ENCODE measurements at places on chromosomes 11 and 22.

- no peak for DNase-seq
These were observed 22.0 kb upstream of the P2RY6 start for GRCh38 chr11:73249853-73250783.

DNA sequence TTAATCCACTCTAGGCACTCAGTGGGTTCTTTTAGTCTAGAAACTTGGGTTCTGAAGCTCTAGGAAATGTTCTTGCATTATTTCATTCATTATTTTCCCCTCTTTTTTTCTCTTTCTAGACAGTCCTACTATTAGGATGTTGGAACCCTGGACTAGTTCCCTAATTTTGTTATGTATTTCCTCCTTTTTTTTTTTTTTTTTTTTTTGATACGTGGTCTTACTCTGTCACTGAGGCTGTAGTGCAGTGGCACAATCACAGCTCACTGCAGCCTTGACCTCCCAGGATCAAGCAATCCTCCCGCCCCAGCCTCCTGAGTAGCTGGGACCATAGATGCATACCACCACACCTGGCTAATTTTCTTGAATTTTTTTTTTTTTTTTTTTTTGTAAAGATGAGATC is 9.4 kb downstream of the UPB1 start:
- DNase-seq = no peak

DNA sequence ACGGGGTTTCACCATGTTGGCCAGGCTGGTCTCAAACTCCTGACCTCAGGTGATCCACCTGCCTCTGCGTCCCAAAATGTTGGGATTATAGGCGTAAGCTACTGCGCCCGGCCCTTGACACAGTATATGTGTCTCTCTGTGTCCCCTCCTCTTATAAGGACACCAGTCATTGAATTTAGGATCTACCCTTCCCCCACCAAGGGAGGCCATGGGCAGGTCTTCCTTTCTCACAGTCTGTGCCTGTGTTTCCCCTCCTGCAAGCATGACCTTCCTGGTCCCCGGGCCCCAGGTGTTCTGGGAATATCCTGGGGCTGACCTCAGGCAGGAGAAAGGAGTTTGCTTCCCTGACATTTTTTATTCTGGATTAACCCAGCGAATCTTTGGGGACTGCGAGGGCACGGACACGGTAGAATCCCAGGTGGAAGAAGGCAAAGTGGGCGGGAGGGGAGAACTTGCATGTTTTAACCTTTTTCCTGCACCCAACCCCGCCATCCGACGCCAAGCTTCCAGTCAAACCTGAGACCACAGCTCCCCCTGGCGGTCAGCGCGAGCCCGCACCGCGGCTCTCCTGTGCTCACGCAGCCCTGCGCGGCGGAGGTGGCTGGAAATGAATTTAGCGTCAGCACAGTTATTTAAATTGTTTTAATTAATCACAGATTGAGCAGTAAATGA is 42.1 kb upstream of the ISX start:
- DNase-seq = peak; percentile 75

DNA sequence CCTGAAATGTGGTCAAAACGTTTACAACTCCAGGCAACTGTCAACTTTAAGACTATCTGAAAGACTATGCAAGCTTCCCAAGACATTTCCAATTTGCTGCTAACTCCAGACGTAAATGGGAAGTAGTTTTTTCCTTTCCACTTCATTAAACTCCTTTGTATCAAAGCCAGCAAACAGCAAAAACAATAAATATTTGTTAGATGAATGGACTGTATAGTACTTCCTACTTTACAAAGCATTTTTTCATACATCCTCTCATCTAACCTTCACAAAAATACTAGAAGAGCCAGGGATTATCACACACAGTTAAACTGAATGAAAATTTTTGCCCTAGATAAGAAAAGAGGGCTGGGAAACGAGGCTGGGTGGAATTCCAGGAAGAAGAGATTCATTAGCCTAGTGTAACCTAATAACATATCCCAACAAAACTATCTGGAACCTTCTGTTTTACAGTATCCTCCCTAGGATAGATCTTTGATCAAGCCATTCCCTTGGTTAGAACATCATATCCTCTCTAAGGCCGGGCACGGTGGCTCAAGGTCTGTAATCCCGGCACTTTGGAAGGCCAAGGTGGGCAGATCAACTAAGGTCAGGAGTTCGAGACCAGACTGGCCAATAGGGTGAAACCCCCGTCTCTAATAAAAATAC is 10.4 kb downstream of the NUP98 start:
- DNase-seq = no peak

GRCh38 chr11:48210052-48210451 is 6.6 kb upstream of the OR4B1 start:
- no peak for DNase-seq

DNA sequence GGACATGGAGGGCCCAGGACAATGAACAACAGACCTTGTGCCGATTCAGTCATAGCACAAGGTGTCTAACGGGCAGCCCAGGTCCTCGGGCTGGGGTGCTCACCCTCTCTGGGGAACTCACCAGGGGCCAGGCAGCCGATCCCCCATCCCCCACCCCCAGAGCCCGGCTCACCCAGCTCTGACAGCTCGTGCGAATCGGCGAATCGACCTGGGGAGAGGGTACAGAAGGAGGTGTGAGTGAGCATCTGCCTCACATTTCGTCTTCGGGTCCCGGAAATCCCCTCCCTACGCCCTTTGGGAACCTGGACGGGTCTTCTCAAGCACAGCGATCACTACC is 423 bp downstream of the PEX16 start:
- DNase-seq = no peak

GRCh38 chr11:120882175-120882574 is 141.7 kb upstream of the TBCEL start:
- DNase-seq = no peak

GRCh38 chr11:46455834-46456233 is 64.3 kb upstream of the CHRM4 start:
- DNase-seq = no peak

DNA sequence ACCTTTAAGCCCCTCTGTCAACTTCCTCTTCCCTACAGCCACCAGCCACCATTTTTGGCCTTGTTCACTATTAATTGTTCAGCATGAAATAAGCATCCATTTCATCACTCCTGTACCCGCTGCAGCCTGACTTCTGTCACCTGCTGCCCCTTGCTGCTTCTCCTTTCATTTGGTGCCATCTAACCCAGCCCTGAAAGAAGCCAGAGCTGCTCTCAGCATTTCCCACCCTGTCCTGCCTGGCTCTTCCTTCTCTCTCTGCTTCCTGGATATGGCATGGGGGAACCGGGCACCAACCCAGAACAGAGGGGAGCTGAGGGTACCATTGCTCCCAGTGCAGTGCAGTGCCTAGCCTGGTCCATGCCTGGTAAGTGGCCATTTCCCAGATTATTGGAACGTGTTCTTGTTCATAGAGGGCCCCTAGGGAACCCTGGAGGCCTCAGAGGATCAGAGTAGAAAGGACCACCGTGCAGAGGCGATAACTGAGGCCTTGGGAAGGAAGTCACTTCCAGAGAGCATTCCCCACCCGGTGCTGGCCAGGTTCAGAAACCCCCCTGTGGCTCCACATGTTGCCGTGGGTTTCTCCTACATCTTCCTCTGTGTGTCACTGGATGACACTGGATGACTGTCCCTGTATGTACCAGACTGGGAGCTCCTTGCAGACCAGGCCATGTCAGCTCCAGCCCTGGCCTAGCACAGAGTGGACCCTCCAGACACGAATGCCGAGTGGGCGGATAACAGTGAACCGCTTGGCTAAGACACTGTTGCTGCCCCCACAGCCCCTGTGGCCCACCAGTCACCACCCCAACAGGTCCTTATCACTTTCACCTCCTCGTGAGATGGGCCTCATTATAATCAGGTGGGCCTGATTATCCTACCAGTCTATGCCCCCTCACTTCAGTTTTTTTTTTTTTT is 4.7 kb downstream of the YDJC start:
- DNase-seq = no peak

GRCh38 chr22:24428751-24429410 is 1.5 kb downstream of the ADORA2A start:
- DNase-seq = no peak

DNA sequence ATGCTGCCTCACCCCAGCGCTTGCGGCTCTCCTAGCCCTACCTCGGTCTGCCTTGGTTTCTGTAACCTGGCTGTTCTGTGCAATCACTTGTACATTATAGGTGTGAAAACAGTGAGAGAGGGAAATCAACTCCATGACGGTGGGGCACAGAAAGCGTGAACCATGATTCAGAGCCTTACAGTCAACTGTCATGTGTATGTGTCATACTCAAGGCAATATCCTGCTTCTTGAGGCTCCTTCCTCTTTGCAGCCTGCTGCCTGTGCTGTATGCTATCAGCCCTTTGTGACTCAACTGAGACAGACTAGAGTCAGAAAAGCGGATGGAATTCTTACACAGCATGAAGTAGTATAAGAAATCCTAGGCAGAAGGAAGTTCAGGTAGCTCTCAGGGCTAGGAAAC is 2.1 kb downstream of the NRIP3 start:
- no peak for DNase-seq

DNA sequence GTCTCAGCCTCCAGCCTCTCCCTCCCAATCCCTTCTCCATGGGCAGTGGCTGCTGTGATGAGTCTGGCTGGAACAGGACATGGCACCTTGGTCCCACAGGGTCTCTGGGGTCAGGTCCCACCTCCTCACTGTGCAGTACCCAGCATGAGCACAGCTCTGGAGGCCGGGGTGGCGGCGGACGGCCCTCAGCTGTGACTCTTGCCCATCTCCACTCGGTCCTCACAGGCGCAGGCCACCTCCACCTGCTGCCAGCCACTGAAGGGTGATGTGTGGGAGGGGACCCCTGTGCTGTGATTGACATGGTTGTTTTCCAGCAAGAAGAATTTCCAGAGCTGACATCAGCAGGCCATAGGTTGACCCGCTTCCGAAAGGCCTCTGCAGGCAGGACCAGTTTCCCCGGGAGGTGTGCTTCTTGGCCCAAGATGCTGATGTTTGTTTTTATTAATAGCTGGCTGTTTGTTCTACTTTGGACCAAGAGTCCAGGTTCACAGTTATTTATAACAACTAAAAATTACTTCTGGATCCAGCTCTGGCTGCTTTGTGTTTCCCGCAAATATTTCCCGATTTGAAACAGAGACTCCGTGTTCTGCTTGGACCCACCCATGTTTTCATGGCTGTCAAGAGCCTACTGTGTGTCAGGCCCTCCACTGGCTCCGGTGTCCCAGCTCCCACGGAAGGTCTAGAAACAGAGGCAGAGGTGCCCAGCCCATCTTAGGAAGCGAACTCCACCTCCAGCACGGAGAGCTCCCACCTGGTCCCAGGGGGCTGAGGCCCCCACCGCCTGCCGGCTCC is 45.7 kb downstream of the SCUBE1 start:
- DNase-seq = no peak

DNA sequence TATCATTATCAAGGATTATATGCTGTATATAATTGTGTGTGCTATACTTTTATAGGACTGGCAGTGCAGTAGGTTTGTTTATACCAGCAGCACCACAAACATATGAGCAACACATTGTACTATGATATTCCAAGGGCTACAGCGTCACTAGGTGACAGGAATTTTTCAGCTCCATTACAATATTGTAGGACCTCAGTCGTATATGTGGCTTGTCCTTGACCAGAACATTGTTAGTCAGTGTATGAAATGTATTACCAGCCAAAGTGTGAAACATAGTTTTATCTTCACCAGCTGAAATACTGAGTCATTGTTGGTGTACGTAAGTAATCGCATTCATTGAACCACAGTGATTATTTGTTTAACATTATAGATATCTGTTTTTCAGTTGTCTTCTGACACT is 20.4 kb downstream of the JHY start:
- no peak for DNase-seq

DNA sequence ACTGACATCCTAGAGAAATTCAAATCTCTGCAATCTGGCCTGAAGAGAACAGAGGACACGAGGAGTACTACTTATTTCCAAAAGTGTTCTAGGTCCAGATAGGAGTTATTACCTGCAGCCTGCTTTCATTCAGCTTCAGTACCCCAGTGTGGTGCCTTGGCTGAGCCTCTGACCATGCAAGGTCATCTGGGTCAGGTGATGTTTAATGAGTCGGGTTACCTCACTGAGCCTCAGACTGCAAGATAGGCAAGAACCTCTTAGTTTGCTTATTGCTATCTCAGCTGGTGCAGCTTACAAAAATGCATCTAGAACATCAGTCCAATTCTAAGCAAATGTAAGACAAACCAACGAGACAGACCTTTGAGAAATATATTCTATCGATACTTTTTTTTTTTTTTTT is 9.5 kb upstream of the NF2 start:
- DNase-seq = no peak

DNA sequence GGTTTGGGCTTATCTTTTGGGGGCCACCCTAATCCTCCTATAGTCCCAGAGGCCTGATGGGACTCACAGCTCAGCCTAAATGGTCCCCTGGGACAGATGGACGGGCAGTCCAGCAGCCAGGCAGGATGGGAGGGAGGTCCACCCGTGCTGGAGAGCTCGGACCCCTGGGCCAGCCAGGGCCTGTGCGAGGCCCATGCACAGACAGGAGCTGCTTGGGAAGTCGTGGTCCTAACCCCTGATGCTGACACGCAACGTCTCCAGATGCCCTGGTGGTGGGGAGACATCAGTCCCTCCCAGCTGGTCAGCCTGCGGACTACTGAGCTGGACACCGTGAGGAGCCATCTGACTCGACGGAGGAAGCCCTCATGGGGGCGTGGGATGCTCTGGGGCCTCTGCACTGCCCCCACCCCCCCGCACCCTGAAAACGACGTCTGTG is 31.2 kb upstream of the MUC5AC start:
- no peak for DNase-seq

- no peak for DNase-seq
These were observed 451.5 kb upstream of the FAT3 start for GRCh38 chr11:91773090-91773489.

- DNase-seq = no peak
These were observed 206.9 kb downstream of the DBX1 start for GRCh38 chr11:19953336-19953735.

GRCh38 chr11:13134066-13134465 is 125.0 kb downstream of the RASSF10 start:
- no peak for DNase-seq

- no peak for DNase-seq
These were observed 1.3 kb upstream of the LPXN start for GRCh38 chr11:58576887-58577471.

DNA sequence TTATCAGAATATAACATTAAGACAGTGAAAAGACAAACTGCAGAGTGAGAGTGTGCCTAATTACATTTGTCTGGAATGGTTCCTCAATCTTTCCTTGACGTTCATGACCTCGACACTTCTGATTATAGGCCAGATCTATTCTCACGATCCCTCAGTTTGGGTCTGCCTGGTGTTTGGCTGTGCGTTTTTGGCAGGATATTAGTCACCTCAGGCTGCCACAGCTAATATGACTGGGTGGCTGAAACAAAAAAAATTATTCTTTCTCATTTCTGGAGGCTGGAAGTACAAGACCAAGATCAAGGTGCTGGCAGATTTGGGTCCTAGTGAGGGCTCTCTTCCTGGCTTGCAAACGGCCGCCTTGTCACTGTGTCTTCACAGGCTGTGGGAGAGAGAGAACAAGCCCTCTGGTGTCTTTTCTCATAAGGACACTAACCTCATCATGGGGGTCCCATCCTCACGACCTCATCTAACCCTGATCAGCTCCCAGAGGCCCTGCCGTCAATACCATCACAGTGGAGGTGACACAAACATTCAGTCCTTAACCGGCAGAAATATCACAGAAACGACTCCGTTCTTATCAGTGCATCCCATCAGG is 23.2 kb downstream of the IFITM10 start:
- DNase-seq = no peak
